ENCODE measurements at places on chromosomes 16 and 17.

DNA sequence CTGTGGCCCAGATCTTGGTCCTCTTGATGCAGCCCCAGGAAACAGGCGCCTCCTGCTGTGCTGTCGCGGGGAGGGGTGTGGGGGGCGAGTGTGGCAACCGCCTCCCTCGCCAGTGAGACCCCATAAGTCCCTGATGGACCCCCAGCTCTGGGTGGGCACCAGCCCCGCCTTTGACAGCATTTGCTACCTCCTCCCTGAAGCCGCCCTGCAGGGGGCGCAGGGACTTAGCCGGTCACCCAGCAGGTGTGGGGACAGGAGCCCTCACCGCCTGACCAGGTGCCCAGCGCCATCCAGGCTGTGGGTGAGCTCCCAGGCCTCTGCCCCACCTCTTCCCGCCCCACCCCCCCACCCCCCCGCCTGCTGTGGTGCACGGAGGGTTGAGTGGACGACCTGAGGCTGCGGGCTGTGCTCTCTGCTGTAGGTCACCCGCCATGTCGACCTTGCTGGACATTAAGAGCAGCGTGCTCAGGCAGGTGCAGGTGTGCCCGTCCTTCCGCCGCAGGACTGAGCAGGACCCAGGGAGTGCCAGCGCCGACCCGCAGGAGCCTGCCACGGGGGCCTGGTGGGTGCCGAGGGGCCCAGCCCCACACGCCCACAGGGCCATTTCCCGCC, 4.8 kb downstream of the BAIAP3 start:
- DNase-seq: no peak

DNA sequence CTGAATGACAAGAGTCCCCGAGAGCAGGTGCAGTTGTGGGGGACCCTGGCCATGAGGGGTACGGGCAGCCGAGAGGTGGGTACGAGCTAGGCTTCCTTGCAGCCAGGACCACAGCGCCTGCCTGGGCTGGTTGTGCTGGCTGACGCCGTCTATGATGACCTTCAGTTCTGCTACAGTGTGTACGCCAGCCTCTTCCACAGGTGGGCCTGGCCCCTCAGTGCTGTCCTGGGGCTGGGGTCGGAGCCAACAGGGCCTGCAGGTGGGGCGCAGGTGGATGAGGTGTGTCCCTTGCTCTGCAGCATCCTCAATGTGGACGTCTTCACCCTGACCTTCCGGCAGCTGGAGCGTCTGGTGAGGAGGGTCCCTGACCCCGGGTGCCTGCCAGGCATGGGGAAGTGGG, 7.2 kb downstream of the TSR3 start:
- no peak for DNase-seq

DNA sequence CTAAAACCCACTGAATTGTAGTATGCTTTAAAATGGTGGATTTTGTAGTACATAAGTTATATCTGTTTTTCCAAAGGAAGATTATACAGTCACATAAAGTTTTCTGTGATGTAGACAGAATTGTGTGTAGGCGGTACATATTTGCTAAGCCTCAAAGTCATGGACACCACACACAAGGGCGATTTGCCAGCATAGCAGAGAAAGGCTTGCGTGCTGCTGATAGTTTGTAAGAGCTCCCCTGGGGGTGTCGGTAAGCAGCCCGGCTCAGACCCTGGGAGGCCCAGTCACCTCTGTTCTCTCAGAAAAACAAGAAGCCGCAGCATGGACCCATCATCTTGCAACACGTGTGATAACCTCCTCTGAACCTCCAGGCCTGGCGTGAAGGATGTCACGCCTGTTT, 38.3 kb upstream of the AKTIP start:
- no peak for DNase-seq

DNA sequence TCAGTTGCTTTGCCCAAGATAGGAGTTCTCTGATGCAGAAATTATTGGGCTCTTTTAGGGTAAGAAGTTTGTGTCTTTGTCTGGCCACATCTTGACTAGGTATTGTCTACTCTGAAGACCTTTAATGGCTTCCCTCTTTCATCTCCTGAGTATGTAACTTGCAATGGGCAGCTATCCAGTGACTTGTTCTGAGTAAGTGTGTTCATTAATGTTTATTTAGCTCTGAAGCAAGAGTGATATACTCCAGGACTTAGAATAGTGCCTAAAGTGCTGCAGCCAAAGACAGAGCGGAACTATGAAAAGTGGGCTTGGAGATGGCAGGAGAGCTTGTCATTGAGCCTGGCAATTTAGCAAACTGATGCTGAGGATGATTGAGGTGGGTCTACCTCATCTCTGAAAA, 8.8 kb upstream of the TANGO6 start:
- no peak for DNase-seq

Measured in left renal cortex interstitium (tissue), 4 donors.